ENCODE measurements at places on chromosomes 2 and 18. TPM values are rescaled to one million over a fixed set of nuclear protein-coding genes. Genes with fewer than 3 reads are reported as not detected.
A peak's percentile ranks its signal among the peaks of the same experiment; 100 is the strongest.

LINC00305 gene
- not detected for polyA plus RNA-seq

CHST10 gene
- polyA plus RNA-seq: 27.7 TPM

RBMS1 gene
- 133 TPM for polyA plus RNA-seq

DNA sequence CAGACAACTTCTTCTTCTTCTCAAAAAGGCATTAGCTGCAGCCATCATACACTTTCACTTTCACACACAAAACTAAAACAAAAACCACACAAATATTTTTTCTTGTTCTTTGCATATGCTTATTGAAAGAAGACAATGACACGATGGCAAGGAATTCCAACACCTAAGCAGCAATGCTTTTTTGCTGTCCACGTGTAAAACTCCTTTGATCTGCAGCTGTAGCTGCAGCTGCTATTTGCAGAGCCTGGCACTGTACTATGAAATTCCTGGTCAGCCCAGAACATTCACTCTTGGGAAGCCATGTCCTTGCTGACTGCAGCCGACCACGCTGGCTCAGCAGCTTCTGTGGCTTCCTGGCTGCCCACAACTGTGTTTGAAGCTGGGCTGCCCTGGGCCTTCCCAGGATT is 316.2 kb downstream of the CDH2 start:
- DNase-seq: no peak

DNA sequence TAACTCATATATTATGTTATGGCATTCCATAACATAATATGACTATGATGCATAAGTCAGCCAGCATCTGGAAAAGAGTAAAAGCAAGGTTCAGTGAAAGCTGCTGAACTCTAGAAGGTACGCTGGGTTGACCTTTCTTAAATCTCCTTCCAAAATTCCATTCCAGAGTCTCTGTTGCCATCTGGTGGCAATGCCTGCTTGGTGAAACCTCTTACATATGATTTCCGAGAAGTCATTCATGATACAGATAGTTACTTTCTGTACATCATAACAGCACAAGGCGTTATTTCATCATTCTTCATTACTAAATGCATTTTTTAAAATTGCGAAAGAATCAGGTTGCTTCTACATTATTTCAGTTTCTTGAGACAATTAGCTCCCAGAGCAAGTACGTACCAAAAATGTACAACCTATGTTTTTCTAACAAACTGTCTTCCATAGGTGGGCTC is 7.0 kb upstream of the EPG5 start:
- peak; percentile 66 for DNase-seq

GRCh38 chr2:37776487-37776886 is 105.0 kb upstream of the CDC42EP3 start:
- DNase-seq: no peak

GRCh38 chr2:168286535-168286934 is 39.1 kb upstream of the STK39 start:
- DNase-seq: no peak

- no peak for DNase-seq
These were observed 69.9 kb downstream of the MARCO start for GRCh38 chr2:119011910-119012209.

DNA sequence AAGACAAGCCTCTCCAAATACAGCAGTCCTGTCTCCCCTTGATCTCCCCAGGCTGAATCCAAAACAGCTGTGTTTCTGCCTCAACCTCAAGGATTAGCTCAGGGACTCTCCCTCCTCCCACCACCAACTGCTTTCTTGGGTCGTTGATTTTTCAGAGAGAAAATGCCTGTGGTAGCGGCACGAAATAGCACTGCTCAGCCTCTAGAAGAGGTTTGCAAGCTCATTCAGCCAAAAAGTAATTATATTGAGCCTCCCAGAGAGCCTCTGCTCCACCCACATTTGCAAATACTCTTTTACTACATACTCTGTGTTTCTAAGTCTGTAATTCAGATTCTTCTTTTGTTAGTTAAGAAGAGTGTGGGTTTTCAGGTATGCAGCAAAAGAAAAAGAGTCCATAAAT is 396.4 kb upstream of the TNP1 start:
- no peak for DNase-seq

- DNase-seq: no peak
These were observed 89.2 kb upstream of the MSH2 start for GRCh38 chr2:47313728-47314127.

GRCh38 chr2:85813982-85814801 is 60.4 kb downstream of the ATOH8 start:
- peak; percentile 80 for DNase-seq

GRCh38 chr2:85425588-85425987 is 7.1 kb downstream of the SH2D6 start:
- DNase-seq: no peak
